Renal cortical epithelial cell (primary cell): ENCODE measurements at places on chromosomes 12 and 14. TPM values are rescaled to one million over a fixed set of nuclear protein-coding genes. Genes with fewer than 3 reads are reported as not detected.

GRCh38 chr12:19544353-19544752 is 105.1 kb downstream of the AEBP2 start:
- DNase-seq: no peak

DNA sequence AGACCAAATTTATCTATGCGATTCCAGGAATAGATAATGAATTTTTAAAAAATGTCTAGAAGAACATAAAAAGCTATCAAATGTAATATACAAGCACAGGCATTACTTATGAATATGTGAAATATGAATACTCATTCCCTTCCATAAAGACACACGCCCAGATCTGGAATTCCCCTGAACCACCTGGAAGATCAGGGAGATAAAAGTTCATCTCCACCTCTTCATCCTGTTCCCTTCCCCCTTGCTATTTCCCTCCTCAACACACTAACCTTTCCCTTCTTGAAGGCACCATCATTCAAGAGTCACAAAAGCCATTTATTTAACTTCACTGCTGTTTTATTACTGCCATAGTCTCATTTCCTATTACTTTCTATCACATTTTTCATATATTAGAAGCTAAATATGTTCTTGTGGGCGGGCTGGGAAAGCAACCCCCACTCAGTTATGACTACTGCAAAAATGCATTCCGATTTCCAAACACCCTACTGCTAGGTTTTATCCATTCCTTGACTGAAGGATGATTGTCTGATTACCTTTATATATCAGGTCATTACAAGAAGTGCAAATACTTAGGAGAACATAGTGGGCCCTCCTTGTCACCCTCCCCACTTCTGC is 16.1 kb downstream of the FGD6 start:
- DNase-seq: no peak

- peak; percentile 11 for DNase-seq
Observed at GRCh38 chr12:2057041-2057794, 4.4 kb downstream of the CACNA1C start.

DNA sequence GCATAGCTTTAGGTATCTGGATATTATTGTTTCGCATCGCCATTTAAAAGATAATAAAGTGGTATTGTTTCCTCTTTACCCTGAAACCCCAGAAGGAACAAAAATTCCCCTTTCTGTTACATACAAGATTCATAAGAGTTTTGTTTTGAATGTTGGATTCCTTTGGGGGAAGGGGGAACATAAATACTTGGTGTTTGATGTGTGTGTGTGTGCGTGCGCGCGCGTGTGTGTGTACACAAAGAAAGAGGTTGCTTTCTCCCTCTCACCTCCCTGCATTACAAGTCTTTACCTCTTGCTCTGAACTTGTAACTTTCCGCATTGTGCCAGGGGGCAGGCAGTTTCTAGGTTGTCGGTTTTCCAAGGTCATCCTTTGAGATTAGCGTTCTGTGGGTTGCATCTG is 76.4 kb downstream of the GPATCH2L start:
- DNase-seq: no peak

GRCh38 chr12:57456145-57456700 is 1.1 kb downstream of the INHBE start:
- DNase-seq: peak; percentile 41

- no peak for DNase-seq
Observed at GRCh38 chr14:72049462-72049861, 117.2 kb downstream of the RGS6 start.

- peak; percentile 59 for DNase-seq
Observed at GRCh38 chr12:71662849-71663560, 643 bp downstream of the ZFC3H1 start.

DNA sequence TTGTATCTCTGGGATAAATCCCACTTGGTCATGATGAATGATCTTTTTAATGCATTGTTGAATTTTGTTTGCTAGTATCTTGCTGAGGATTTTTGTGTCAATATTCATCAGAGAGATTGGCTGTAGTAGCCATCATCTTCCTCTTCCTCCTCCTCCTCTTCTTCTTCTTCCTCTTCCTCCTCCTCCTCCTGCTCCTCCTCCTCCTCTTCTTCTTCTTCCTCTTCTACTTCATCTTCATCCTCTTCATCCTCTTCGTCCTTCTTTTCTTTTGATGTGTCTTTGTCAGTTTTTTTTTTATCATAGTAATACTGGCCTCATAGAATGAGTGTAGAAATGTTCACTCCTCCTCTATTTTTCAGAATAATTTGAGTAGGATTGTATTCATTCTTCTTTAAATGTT is 15.4 kb upstream of the PPM1H start:
- DNase-seq: no peak

DNA sequence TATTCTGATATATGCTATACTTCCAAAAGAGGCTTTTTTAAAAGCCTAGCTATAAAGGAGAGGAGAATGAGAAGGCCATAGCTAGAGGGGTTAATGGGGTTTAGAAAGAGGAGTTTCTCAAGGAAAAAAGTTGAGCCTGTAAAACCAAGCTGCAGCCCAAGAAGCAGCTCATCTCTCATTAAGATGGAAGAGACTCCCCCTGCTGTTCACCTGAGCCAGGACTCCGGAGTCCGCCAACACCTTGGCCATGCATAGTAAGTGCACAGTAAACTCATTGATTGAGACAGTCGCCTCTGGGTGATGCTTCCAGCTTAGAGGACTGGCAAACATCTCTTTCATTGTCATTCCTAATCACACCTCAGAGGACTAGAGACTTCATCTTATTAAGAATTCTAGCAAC is 46.2 kb downstream of the ANO2 start:
- no peak for DNase-seq

GRCh38 chr12:103600967-103601728 is 14.1 kb downstream of the STAB2 start:
- DNase-seq: no peak

SUDS3 gene
- 39.1 and 42.8 TPM in 2 replicates for total RNA-seq

FOXA1 gene
- total RNA-seq: 0.40 and 8.2 TPM in 2 replicates

INHBC gene
- not detected in 2 replicates for total RNA-seq

CRIP2 gene
- total RNA-seq: 76.6 and 206 TPM in 2 replicates
